NCI-H2107 (cell line): ENCODE measurements at places on chromosomes 6 and 20.

DNA sequence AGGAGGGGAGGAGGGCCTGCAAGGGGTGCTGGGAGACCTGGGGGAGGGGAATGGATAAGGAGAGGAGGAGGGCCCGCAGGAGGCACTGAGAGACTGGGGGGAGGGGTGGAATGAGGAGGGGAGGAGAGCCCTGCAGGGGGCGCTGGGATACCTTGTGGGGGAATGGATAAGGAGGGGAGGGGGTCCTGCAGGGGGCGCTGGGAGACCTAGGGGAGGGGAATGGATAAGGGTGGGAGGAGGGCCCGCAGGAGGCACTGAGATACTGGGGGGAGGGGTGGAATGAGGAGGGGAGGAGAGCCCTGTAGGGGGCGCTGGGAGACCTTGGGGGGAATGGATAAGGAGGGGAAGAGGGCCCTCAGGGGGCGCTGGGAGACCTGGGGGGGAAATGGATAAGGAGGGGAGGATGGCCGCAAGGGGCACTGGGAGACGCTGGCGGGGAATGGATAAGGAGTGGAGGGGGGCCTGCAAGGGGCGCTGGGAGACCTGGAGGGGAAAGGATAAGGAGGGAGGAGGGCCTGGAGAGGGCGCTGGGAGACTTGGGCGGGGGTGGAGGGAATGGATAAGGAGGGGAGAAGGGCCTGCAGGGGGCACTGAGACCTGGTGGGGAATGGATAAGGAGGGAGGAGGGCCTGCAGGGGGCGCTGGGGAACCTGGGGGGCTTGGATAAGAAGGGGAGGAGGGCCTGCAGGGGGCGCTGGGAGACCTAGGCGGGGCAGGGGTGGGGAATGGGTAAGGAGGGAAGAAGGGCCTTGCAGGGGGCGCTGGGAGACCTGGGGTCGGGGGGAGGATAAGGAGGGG, 1.3 kb upstream of the CTCFL start:
- DNase-seq, result no peak

DNA sequence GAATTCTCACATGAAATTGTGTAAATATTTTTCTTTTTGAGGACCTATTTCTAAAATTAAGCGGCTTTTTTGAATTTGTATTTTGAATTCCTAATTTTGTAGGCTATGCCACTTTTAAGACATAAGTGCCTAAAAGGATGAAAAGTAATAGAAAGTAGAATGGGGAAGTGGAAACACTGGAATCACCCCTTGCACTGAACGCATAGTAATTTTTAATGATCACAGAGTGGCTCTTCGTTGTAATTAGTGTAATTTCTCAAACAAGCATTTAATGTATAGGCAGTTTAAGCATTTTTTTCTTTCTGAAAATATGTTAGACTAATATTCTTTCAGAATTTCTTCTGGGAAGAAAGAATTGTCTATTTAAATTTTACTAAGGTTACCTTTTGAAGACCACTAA, 73.2 kb downstream of the ARID1B start:
- DNase-seq, result no peak

DNA sequence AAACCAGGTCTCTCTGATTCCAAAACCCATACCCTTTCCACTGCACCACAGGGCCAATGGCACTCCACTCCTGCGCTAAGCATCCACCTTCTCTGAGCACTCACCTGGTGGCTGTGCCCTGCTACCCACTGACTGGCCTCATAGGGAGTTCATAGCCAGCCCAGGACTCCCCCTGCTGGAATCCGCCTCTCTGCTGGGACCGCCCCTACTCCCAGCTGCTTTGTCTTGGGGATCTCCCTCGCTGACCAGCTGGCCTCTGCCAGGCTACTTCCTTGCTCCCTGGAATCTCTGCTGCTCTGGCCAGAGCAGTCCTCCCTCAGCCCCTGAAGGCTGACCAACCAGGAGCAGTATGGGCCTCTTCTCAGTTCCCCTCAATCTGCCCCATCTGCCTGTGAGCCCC, 129.7 kb downstream of the FAXC start:
- DNase-seq, result no peak

DNA sequence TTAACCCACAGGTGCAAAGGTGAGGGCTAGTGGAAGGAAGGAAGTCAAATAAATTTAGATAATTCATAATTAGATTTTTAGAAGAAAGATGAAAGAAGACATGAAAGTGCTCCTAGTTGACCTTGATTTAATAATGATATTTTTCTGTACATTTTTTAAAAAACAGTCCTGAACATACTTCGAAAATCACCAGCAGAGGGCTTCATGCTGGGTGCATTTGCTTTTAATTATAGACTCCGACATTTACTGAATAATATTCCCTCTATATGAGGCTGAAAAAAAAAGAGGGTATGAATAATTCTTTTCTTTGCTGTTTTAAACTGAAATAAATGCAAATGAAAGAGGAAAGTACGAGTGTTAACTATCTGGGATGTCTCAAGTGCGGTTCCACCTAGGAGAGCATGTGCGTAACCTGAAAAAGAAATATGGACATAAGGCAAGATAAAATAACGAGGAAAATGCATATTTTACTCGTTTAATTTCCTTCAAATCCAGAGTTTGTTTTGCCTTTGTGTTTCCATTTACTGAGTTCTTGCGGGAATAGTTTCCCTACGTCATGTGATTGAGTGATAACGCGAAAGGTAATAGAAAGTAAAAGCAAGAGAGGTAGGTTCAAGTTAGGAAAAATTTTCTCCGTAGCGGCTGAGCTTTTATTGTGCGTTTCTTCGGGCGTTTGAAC, 3.1 kb upstream of the TFAP2B start:
- DNase-seq, result no peak

DNA sequence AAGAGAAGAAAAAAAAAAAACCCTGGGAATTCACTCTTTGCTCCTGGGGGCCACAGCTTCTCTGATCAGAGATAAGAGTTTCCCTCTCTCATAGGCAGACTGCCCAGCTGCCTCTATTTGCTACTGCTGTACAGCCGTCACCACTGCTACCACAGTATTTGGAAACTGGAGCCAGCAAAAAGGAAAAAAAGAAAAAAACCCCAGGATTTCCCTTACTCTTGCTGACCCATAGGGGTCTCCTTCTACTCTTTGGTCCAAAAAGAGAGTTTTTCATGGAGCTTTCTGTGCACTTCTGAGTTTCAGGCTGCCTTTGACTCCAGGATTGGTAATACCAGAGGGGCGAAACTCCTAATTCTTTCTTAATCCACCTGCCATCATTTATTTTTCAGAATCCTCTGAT, 89.7 kb downstream of the MDGA1 start:
- DNase-seq, result no peak

DNA sequence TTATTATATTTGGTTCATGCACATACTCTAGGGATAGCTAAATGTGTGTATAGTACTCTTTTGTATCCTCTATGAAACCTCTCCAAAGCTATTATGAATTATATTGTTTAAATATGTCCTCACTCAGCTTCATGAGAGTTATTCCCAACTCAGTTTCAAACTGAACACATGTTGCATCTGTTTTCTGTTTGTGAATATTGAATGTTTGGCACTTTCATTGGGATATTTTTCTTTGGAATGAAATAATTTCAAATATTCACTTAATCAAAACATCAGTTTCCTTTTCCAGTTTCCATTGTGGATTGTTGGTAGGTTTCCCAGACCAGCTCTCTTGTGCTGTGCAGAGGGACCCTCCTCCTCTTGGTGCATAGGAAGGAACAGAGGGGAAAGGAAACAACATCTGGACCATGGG, 46.6 kb downstream of the HDAC2 start:
- DNase-seq, result no peak
